ENCODE measurements at places on chromosomes 11 and 22. TPM values are rescaled to one million over a fixed set of nuclear protein-coding genes. Genes with fewer than 3 reads are reported as not detected.

Gene TREH
- not detected for total RNA-seq

Gene RIBC2
- total RNA-seq, result not detected

DNA sequence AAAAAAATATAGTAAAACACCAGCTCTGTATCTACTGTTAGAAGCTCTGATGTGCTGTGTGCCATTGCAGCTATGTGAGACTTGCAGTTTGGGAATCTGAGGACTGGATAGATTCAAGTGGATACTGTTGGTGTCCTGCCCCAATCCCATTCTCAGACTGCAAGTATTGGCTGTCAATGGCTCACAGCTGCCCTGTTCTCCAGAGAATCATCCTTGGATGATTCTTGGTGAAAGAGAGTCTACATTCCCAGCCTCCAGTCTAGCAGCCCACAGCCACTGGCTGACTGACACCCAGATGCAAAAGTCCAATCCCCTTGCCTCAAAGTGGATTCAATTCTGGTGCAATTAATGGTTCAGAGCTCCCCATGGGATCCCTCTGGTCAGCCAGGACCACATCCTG, 206.1 kb upstream of the MTNR1B start:
- H3K36me3 ChIP-seq, result no peaks in the 10 kb centered on the region
- no peak overlapping the region for H3K4me3 ChIP-seq
- H3K27ac ChIP-seq, result no peak overlapping the region
- H3K4me1 ChIP-seq, result no peaks in the 10 kb centered on the region
- H3K27me3 ChIP-seq, result no peaks in the 10 kb centered on the region

GRCh38 chr11:35823742-35824298, 120.0 kb upstream of the LDLRAD3 start:
- no peak for DNase-seq
- peaks cover 5% of the 10 kb centered on the region for H3K4me1 ChIP-seq

DNA sequence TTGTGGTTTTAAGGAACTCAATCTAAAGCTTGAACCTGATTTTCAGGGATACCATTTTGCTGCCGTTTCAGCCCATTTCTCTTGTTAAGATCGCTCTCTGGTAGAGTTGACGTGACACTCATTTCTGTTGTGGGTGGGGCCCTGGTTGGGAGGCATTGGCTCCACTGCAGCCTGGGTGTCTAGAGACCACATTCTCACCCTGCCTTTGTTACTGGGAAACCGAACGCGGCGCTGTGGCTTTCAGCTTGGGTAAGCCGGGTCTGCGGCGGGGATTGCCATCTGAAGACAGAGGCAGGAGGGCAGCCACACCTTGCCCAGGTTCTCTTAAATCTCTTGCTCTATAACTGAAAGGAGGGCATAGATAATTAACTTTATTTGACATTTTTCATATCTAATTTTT, 3.2 kb downstream of the EHF start:
- no peak overlapping the region for H3K27ac ChIP-seq
- peak overlapping the region; percentile 3 for H3K4me3 ChIP-seq
- H3K4me1 ChIP-seq, result no peaks in the 10 kb centered on the region

- no peaks in the 10 kb centered on the region for H3K27me3 ChIP-seq
- no peaks in the 10 kb centered on the region for H3K36me3 ChIP-seq
- no peak overlapping the region for H3K4me3 ChIP-seq
- no peak overlapping the region for H3K27ac ChIP-seq
Observed at GRCh38 chr11:36743039-36743438, 145.0 kb upstream of the RAG2 start.

- H3K27me3 ChIP-seq, result no peaks in the 10 kb centered on the region
- H3K36me3 ChIP-seq, result no peaks in the 10 kb centered on the region
- H3K27ac ChIP-seq, result peak overlapping the region; percentile 68
- peaks cover 29% of the 10 kb centered on the region for H3K4me1 ChIP-seq
Observed at GRCh38 chr11:83035070-83035854, 36.4 kb downstream of the RAB30 start.

GRCh38 chr11:31875866-31876560, 64.9 kb upstream of the PAX6 start:
- H3K36me3 ChIP-seq, result no peaks in the 10 kb centered on the region
- H3K4me1 ChIP-seq, result no peaks in the 10 kb centered on the region
- H3K27me3 ChIP-seq, result no peaks in the 10 kb centered on the region
- DNase-seq, result no peak
- no peak overlapping the region for H3K27ac ChIP-seq
- no peak overlapping the region for H3K4me3 ChIP-seq

DNA sequence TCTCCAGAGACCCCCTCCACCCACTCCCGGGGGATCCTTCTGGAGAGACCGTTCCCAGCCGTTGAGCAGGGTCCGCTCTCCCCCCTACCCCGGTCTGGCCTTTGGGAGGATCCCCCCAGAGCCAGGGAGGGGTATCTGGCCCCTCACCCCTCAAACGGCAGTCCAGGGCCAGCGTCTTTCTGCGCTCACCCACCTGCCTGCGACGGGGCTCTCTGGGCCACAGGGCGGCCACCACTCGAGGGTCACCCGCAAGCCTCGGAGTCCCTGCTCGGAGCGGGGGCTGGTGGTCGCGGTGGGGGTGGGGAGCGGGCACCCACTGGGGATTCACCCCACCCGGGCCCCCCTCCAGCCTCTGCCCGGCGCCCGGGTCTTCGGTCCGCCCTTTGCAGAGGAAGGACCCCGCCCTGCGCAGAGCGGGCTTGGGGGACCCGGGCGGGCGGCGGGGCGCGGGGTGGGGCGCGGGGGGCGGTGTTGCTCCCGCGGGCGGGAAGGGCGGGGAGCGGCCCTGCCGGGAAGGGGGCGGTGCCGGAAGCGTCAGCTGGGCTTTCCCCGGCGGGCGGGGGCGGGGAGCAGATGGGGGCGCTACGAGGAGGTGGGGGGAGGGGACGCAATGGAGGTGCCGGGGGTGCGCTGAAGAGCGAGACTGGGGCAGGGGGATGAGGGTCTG, 16.6 kb downstream of the CRELD2 start:
- peak overlapping the region; percentile 52 for H3K4me3 ChIP-seq
- no peaks in the 10 kb centered on the region for H3K36me3 ChIP-seq
- H3K4me1 ChIP-seq, result peaks cover 66% of the 10 kb centered on the region
- H3K27ac ChIP-seq, result peak overlapping the region; percentile 91
- DNase-seq, result peak; percentile 78

All from tibial nerve (tissue), 4 donors.